Stimulated activated CD4-positive, alpha-beta T cell treated with anti-CD3 and anti-CD28 coated beads, Interleukin-15, amount 100 ng/mL, for 24 hours (primary cell): ENCODE measurements at places on chromosomes 6 and 20.

DNA sequence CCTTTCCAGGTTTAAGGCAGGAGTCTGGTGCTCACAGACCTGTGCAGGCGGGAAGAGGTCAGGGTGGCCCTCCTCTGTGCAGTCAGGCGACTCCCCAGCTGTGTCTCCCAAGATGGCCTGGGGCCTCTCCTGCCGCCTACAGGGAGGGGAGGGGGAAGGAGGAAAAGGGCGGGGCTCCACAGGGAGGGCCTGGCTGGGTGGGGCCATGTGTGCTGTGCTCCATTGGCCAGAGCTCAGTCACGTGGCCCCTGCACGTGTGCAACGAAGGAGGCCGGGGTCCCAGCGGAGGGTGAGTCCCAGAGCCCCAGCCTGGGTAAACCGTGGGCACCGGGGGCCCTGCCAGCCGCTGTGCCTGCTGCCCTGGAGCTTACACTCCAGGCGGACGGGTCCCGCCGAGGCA lies 211.6 kb downstream of the ZDHHC14 start:
- no peak for DNase-seq

- DNase-seq: no peak
Measured at GRCh38 chr6:39107641-39108040, 7.3 kb downstream of the SAYSD1 start.

DNA sequence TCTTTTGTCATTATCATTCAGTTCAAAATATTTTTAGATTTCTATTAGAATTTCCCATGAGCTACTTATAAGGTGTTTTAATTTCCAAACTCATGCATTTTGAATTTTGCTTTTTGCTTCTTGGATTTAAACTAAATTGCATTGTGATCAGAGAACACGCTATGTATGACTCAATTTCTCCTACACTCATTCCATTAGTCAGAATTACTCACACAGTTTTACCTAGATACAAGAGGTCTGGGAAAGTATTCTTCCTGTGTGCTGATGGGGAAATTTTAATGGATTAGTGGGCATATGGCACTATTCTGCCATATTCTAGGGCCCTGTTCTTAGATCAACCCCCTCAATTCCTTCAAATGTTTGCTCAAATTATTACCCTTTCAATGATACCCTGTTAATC lies 49.9 kb upstream of the BMP5 start:
- DNase-seq: no peak

DNA sequence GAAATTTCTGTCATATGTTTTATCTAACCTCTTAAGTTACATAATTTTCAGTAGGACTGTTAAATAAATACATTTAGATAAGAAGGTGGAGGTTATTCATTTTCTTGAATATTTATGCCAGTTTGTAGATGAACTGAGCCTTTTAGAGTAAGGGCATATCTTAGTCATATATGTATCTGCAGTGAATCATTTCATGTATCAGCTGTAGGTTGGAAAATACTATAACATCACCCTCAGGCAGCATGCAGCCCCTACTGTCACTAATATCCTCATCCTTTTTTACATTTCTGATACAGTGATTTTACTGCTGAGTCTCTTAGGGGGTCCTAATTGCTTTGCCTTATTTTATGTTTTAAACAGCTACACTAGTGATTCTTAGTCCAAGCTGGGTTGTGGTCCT lies 19.5 kb upstream of the SUMO4 start:
- no peak for DNase-seq

GRCh38 chr6:51959744-51960383 lies 127.5 kb downstream of the PKHD1 start:
- peak; percentile 58 for DNase-seq

DNA sequence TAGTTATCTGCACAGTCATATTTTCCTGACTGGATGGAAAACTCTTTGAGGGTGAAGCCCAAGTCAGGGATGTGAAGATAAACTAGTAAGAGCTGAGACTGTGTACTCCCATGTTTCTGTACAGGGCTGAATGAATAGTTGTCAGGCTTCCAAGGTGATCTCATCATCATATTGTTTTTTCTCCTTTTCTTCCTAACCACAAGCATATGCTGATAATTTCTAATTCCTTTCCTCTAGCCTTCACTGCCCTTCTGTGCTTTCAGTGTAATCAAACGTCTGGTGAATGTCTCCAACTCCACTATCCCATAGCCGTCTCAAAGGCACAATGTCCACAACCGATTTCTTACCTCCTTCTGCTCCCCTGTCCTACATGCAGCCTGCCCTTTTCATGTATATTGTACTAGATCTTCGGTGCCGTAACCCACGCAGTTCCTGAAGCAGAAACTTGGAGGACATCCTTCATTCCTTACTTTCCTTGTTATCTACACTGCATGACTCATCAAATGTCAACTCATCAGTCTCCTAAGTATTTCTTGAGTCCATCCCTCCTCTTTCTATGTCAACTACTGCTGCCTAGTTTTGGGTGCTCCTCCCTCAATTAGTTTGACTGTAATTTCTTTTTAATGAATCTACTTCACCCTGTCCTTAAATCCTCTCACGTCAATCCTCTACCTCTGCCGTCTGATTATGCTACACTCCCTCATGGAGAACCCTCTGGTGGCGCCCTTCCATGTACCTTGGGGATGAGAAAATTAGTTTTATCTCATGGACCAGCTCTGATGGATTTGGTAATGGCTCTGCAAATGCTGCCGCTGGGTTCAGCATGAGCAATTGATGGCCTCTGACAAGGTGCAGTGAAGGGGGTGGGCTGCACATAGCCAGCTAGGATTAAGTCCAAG lies 21.9 kb downstream of the NCOA7 start:
- DNase-seq: no peak

DNA sequence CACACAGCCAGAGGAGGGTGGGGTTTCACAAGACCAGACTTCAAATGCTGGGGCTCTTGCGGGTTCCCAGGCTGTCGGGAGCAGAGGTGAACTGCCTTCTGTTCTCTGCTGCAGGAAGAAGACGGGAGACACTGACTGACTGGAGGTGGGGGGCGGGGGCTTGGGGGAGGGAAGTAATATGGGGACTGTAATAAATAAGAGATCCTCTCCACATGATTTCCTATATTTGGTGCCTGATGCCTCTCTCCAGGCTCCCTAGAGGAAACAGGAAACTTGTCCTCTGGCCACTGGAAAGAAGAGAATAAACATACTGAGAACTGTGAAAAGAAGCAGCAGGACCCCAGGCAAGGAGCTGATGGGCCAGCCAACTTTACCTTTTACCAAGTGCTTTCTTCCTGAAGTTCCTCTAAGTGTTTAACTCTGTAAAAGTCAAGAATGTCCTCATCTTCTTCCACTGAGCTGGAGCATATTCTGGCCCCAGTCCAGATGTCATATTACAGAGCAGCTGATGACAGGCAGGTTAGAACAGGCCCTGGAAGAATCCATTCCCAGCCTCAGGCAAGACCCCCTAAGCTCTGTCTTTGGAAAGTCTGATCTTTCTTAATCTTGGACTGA lies 33.2 kb upstream of the ADGRF5 start:
- no peak for DNase-seq

GRCh38 chr6:6972456-6972855 lies 135.3 kb upstream of the RREB1 start:
- DNase-seq: no peak

GRCh38 chr20:51628533-51629398 lies 86.2 kb upstream of the NFATC2 start:
- DNase-seq: peak; percentile 46

GRCh38 chr20:62266340-62266739 lies 28.0 kb downstream of the OSBPL2 start:
- DNase-seq: peak; percentile 7

GRCh38 chr6:44898296-44898930 lies 429.7 kb upstream of the RUNX2 start:
- no peak for DNase-seq

GRCh38 chr6:48037946-48038345 lies 73.1 kb downstream of the PTCHD4 start:
- DNase-seq: no peak

- peak; percentile 29 for DNase-seq
Measured at GRCh38 chr20:2799688-2800520, 523 bp downstream of the CPXM1 start.

DNA sequence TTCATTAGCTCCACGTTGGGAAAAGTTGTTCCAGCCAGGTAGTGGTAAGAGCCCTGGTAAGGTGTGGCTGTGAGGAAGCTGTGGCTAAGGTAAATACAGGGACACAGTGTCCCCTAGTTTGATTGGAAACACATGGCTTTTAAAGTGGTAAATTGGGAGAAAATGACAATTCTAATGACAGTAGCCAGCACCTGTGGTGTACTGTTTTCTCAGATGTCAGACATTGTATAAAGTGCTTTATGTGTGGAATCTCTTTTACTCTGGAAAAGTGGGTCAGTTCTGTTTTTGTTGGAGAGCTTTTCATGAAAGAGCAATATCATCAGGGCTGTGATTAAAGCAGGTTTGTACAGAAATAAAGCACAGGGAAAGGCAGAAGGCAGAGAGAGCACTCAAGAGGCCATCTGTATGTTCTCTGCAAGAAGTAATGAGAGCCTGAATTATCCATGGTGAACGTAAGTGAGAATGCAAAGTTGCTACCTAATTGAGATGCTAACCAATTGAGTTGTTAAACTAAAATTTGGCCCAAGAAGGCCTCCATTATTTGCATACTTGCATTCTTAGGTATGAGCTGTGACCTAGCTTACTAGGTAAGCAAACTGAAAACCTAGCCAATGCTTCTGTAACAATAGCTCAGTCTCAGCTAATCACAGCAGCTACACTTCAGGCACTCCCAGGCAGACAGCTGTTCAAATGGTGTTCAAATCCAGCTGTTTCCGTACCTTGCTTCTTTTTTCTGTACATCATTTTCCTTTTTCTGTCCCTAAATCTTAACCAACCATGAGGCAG lies 28.2 kb downstream of the MRAP2 start:
- no peak for DNase-seq

DNA sequence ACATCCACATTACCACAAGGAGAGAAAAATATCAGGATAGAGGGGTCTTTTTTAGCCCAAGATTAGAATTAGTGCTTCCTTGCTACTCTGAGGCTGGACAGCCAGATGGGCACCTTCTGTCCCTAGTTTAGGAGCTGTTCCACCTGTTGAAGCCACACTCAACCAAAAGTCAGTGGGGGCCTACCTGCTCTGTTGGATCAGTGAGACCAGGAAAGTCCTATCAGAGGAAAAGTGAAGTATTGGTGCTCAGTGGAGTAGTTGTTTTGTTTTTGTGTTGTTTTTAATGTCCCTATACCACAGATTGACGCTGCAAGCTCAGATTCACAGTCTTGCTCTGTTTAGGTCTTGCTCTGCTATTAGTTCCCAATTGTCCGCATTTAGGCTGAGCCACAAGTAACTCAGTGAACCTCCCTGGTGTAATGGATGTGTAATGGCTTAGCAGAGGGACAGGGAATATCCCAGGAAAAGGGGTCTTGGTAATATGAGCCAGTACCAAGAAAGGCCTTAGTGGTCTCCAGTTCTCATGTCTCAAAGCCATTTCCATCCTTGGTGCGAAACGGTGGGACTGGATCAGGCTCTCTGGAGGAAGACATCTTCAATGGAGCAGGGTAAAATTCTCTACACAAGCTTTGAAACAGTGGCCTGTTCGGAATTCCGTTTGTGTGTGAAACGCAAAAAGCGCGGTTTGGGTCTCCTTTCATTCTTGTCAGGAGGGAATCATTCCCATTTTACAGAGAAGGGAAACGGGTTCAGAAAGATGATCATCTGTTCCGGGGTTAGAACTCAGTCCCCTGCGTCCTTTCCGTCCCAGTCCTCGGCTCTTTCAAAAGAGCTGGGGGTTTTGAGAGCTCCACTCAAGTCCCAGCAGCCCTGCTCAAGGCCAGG lies 631 bp upstream of the PABPC1L start:
- DNase-seq: no peak

GRCh38 chr20:61042506-61043385 lies 209.3 kb upstream of the CDH4 start:
- DNase-seq: no peak

GRCh38 chr6:145112711-145113148 lies 622.6 kb downstream of the EPM2A start:
- no peak for DNase-seq

DNA sequence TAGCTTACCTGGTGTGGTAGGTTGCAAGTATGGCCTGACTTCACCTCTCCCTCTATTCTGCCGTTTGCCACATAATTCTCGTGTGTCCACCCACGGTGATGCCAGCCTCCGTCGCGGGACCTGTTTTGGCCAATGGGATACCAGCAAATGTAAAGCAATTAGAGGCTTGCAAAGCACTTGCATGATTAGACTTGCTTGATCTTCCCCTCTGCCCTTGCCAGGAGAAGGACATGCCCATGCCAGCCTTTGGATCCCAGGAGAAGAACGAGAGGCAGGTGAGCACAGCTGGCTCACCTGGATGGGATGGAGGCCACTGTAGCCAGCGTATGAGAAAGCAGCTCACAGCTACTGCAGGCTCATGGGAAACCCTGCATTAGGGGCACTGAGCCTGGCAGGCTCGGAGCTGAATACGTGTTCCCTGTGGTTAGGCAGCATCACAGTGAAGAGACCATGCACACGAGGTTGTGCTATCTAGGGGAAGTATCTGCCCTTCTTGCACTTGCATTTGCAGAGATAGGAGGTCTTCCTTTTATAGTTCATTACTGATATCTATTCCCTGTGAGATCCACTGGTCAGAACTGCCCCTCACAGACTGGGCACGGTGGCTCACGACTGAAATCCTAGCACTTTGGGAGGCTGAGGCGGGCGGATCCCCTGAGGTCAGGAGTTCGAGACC lies 62.4 kb downstream of the TMEM242 start:
- no peak for DNase-seq

- no peak for DNase-seq
Measured at GRCh38 chr6:166009385-166010031, 158.1 kb downstream of the TBXT start.

- DNase-seq: peak; percentile 60
Measured at GRCh38 chr20:56249244-56249955, 868 bp downstream of the MC3R start.

DNA sequence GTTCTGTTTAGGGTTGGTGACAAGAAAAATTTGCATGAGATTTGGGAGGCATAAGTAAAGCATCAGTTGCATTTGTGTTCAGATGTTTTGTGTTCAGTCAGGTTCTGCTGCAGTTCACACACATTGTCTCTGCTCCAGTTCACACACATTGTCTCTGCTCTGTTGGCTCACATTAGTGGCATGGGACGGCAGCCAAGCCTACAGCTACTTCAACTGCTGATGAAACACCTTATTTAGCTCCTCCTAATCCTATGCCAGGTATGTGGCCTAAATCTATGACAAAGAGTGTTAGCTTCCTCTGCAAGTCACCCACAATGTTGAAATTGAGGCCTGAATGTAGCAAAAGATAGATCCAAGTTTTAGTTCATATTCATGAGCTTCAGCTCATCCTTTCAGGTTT lies 278.1 kb upstream of the SYNCRIP start:
- no peak for DNase-seq

DNA sequence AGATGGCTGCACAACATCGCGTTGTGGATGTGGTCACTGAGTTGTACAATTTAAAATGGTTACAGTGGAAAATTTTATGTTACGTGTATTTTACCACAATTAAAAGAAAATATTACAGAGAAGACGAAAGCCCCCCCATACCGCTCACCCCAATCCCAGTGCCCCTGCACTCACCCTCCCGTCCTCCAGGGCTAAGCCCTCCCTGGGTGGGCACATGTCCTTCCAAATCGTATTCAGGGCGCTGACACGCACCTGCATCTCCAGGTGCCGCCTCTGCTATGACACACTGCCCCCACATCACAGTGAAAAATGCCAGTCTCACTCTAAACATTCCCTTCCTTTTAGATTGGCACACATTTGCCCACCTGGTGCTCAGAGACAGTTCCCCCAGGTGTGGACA lies 49.4 kb downstream of the PSMG4 start:
- no peak for DNase-seq
